Foreskin keratinocyte (primary cell): ENCODE measurements at places on chromosomes 7 and 10.
A peak's percentile ranks its signal among the peaks of the same experiment; 100 is the strongest.

- peak; percentile 54 for DNase-seq
Measured at GRCh38 chr7:54811041-54811845, 52.2 kb upstream of the SEC61G start.

DNA sequence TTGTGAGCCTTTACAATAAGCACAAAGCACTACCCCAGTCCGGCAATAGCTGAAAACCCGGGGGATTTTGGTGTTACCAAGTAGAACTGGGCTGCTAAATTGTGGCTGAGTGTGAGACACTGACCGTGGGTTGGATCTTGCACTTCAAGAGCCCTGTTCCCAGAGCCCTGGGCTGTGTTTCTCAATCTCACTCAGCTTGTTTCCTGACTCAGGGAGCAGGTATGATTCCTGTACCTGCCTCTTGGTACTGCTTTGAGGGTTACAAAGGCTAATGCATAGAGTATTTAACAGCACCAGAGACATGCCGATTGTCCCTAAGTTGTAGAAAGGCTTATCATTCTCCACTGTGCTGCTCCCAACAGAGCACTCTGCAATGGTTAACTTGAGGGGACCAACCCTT, 134.6 kb downstream of the TEX36 start:
- DNase-seq, result peak; percentile 29

DNA sequence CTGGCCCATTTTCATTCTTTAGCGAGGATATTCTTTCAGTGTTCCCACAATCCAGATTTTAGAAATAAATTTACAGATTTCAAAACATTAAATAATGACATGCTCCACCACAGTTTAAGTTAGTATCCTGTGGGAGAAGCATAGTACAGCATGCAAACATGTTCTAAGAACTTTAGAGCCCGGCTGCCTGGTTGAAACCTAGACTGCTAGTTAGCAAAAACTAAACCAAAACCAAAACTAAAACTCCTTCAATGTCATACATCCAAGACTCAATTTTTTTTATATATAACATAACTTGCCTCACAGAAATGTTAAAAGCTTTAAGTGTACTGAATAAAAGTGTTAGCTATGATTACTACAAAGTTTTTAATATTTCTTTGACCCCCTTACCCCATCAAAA, 17.0 kb downstream of the TRA2A start:
- DNase-seq, result no peak

DNA sequence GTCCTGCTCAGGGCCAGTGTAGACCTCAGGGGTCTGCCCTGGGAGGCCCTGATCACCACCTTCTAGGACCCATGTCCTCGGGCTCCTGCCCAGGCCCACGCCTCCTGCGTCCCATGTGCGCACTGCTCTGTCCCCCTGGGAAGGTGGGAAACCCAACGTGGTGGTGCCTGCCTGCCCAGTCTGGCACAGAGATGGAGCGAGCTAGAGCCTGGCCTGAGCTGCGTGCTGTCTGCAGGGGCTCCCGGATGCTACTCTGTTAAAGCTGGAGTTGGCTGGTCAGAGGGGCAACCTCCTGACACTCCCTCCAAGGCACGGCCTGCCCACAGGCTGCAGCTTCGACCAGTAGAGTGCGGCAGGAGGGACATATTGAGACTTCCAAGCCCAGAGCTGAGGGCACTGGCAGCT, 171.7 kb downstream of the DNAJB6 start:
- DNase-seq, result no peak

- DNase-seq, result no peak
Measured at GRCh38 chr7:141074162-141074991, 513 bp downstream of the TMEM178B start.
